ENCODE measurements at places on chromosomes 1 and 21.

DNA sequence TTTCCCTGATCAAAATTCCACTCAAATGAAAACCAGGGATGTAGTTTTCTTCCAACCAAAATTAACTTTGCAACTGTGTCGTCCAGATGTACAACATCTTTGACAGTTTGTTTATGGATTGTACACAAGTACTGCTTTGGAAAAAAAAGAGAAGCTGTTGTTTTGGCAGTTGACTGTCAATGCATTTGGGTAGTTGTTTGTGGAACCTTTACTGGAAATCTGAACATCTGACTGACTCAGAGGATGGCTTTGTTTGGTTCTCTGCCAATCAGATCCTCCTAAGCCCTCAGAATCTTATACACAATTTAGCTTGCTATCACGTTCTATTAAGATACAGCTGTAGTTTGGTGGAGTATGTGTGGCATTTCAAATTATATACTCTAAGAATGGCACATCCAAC lies 195.0 kb downstream of the KCNK2 start:
- DNase-seq = no peak

DNA sequence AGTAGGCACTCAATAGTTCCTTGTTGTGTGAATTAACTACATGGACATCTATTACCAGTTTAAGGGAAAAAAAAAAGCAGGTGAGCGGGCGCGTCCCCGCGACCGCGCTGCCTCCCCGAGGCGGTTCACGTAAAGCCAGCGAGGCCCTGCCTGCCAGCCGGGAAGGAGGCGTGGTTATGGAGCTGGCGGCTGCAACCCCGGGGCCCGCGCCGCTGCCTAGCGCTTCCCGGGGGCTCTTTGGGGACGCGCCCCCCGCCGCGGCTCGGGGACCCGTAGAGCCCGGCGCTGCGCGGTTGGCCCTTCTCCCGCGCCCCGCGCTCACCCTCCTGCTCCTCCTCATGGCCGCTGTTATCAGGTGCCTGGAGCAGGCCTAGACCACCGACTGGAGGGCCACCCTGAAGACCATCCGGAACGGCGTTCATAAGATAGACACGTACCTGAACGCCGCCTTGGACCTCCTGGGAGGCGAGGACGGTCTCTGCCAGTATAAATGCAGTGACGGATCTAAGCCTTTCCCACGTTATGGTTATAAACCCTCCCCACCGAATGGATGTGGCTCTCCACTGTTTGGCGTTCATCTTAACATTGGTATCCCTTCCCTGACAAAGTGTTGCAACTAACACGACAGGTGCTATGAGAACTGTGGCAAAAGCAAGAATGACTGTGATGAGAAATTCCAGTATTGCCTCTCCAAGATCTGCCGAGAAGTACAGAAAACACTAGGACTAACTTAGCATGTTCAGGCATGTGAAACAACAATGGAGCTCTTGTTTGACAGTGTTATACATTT lies 2.6 kb upstream of the CC2D1B start:
- no peak for DNase-seq

DNA sequence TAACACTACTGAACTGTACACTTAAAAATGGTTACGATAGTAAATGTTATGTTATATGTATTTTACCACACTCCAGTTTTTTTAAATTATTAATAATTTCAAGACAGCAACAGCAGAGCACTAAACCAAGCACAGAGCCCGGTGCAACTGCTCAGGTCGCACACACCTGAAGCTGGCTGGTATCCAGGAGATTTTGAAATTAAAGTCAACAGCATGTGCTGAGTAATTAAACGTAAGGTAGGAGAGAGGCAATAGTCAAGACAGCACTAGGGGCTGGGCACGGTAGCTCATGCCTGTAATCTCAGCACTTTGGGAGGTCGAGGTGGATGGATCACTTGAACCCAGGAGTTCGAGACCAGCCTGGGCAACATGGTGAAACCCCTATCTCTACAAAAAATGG lies 35.1 kb upstream of the SLC30A10 start:
- DNase-seq = no peak

- no peak for DNase-seq
Observed at GRCh38 chr21:32253215-32253641, 25.6 kb downstream of the MIS18A start.

- DNase-seq = no peak
Observed at GRCh38 chr1:192615055-192615454, 20.9 kb upstream of the RGS13 start.

DNA sequence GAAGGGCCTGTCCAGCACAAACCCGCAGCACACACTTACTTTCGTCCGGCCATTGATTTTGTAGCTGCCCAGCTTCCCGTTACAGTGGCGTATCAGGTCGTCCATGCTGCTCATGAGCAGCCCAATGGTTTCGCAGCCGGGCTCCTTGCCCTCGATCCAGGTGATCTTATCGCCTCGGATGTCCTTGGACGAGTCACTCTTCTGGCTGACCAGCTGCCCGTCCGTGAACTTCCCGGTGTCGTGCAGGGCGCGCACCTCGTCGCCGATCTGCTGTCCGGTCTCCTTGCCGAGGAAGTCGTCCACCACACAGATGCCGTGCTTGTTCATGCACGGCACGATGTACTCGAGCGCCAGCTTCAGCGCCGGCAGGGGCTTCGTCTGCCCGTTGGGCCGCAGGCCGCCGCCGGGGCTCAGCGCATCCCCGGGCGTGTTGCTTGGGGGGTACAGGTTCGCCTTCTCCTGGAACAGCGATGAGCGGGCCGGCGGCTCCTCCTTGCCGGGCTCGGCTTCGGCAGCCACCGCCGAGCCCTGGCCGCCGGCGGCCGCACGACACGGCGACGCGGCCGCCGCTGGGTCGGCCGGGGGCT lies 1.0 kb downstream of the EGLN1 start:
- peak; percentile 74 for DNase-seq

DNA sequence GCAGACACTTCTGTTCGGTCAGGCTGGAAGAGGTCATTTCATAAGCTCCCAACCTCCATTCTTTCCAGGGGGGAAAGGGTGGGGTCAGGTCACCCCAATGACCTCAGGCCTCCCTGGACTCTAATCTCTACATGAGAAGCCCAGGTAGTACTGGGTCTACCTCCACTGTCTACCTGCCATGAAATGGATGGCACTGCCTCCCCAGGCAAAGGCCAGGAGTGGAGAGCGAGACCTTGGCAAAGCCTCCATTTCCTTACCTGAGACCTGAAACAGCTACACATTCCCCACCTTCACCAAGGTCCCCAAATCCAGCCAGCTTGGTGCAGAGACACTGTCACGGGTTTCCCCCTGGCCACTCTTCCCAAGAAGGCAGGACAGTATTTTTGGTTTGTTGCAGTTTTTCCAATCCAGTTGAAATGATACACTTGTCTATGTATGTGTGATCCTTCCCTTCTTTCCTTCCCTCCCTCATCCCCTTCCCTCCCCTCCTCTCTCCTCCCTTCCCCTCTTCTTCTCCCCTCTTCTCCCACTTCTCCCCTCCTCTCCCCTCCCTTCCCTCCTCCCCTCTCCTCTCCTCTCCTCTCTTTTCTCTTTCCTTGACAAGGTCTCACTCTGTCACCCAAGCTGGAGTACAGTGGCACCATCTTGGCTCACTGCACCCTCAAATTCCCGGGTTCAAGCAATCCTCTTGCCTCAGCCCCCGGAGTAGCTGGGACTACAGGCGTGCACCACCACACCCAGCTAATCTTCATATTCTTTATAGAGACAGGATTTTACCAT lies 16.1 kb downstream of the BTG2 start:
- no peak for DNase-seq

- DNase-seq = no peak
Observed at GRCh38 chr1:235925016-235925415, 58.3 kb upstream of the LYST start.

GRCh38 chr21:46028573-46029091 lies 47.1 kb downstream of the COL6A1 start:
- DNase-seq = no peak

GRCh38 chr1:25037174-25038074 lies 107.3 kb upstream of the RUNX3 start:
- DNase-seq = no peak

DNA sequence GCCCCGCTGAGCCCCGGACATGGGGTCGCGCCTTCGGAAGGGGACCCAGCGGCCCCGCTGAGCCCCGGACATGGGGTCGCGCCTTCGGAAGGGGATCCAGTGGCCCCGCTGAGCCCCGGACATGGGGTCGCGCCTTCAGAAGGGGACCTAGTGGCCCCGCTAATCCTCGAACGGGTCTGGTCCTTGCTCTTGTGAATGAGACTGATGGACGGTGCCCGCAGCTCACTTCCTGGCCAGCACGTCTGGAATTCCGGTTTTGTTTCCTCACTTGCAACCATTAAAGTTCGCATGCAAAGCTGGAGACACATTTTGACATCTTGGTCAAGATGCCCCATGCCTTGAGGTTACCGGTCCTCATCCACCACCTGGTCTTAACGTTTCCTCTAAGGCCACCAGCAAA lies 5.6 kb downstream of the WRAP73 start:
- DNase-seq = no peak

- no peak for DNase-seq
Observed at GRCh38 chr21:26794597-26795411, 50.4 kb downstream of the ADAMTS1 start.

DNA sequence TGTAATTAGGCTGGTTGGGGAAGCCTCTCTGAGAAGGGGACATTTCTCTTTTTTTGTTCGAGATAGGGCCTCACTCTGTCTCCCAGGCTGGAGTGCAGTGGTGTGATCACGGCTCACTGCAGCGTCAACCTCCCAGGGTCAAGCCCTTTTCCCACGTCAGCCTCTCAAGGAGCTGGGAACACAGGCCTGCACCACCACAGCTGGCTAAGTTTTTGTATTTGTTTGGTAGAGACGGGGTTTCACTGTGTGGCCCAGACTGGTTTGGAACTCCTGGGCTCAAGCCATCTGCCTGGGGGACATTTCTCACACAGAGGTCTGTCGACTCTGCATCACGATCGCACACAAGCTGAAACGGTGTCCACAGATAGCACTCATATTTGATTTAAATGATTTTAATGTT lies 39.7 kb downstream of the HUNK start:
- no peak for DNase-seq

DNA sequence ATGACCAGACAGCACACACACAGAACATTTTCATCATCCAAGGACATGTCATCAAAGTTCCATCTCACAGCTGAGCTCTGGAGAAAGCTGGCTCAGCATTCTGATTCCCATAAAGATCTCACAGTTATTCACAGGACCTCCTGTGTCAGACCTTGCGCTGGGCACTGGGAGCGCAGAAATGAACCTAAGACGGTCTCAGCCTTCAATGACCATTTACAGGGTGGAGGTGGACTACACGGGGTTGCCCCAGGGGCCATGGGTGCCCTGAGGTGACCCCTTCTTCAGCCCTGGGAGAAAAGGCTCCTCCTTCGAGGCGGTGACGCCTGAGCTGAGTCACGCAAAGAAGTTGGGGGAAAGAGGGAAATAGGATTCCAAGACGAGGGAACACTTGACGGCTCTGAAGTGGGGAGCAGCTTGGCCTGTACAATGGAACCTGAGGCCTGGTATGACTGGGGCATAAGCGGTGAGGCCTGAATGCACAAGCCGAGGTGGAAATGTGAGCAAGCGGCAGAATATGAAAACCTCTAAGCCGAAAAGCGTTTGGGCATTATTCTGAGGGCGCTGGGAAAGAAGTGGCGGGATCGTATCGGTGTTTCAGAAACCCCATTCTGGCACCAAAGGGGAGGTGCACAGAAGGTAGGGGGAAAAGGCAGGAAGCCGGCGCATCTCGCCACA lies 797 bp downstream of the CC2D1B start:
- DNase-seq = peak; percentile 86

Measured in ascending aorta (tissue), 2 donors.